ENCODE measurements at places on chromosomes 3 and 15. TPM values are rescaled to one million over a fixed set of nuclear protein-coding genes. Genes with fewer than 3 reads are reported as not detected.

Gene TLR9
- polyA plus RNA-seq = 0.14 TPM

Gene ISLR
- 5.3 TPM for polyA plus RNA-seq

Gene IGSF10
- 0.47 TPM for polyA plus RNA-seq

Gene RBM6
- 101 TPM for polyA plus RNA-seq

All from esophagus (tissue), 2 donors.